ELR (cell line): ENCODE measurements at places on chromosomes 16 and 17.

DNA sequence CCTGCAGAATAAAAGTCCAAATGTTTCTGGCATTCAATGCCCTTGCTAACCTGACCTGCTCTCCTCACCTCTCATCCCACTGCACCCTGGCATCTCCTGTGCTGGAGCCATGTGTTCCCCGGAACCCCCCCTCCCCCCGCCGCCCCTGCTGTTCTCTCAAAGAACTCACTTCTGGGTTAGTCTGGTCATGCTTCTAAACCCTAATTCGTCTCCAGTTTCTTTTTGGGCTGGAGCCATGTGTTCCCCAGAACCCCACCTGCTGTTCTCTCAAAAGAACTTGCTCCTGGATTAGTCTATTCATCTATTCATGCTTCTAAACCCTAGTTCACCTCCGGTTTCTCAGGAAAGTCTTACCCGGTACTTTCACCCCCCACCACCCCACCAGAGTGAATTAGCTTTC, 808 bp upstream of the ALOX15 start:
- DNase-seq, result no peak

GRCh38 chr16:13779676-13780075, 140.3 kb upstream of the ERCC4 start:
- no peak for DNase-seq

DNA sequence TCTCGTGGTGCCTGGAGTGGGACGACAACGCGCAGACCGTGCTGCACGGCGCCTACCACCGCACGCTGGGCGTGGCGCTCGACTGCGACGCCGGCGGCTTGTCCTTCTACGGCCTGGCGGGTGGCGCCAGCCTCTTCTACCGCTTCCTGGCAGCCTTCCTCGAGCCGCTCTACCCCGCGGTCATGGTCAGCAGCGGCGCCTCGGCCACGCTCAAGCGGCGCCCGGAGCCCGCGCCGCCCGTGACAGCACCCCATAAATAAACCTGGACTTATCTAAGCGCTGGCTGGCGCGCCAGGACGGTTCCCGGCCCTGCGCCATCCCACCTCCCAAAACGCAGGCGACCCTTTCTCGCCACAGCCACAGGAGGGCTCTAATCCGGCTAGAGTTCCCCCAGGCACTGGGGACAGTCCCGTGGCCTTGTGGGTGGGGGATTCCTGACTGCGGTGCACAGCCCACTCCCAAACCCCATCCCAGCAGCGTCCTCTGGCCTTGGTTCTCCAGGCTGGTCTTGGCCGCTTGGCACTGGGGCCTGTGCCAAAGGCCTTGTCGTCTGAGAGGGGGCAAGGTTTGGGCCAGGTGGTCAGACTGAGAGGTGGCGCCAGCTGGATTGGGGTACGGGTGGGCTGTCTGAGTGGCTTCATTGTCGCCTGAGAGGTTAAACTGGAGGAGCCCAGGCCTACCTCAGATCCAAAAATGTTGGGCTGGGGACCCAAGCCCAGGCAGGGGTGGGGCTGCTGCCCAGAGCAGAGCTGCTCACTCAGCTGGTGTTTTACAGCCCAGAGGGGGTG, 10.1 kb upstream of the SLC16A5 start:
- DNase-seq, result no peak

GRCh38 chr16:30484887-30485286, 12.3 kb downstream of the ITGAL start:
- no peak for DNase-seq
